ENCODE measurements at places on chromosomes 12 and 14. TPM values are rescaled to one million over a fixed set of nuclear protein-coding genes. Genes with fewer than 3 reads are reported as not detected.

DNA sequence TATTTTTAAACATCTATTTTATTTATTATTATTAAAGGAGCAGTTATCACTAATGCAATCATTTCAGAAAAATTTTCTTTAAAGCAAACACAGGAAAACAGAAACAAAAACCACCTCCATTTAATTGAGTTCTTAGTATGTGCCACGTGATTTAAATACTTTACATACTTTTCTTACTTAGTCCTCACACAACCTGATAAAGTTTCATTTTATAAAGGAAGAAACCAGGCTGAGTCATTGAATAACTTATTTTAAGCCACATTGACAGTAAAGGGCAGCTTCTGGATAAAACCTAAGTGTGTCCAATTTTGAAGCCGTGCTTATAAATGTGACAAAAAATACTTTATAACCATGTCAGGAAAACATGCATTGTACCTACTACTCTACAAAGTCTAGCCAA, 57.1 kb upstream of the PCED1B start:
- no peak for DNase-seq

- no peak for DNase-seq
These were observed 12.7 kb downstream of the SAMD4A start for GRCh38 chr14:54579621-54580020.

- DNase-seq = no peak
These were observed 35.4 kb upstream of the NTF3 start for GRCh38 chr12:5396541-5396940.

GPX2 gene
- not detected for total RNA-seq

Measured in aorta (tissue), 5 donors.